ENCODE measurements at places on chromosomes 6 and 20.

GRCh38 chr6:102229271-102229670 is 835.8 kb downstream of the GRIK2 start:
- DNase-seq = no peak

- no peak for DNase-seq
Measured at GRCh38 chr20:19867940-19868371, 109.9 kb downstream of the RIN2 start.

DNA sequence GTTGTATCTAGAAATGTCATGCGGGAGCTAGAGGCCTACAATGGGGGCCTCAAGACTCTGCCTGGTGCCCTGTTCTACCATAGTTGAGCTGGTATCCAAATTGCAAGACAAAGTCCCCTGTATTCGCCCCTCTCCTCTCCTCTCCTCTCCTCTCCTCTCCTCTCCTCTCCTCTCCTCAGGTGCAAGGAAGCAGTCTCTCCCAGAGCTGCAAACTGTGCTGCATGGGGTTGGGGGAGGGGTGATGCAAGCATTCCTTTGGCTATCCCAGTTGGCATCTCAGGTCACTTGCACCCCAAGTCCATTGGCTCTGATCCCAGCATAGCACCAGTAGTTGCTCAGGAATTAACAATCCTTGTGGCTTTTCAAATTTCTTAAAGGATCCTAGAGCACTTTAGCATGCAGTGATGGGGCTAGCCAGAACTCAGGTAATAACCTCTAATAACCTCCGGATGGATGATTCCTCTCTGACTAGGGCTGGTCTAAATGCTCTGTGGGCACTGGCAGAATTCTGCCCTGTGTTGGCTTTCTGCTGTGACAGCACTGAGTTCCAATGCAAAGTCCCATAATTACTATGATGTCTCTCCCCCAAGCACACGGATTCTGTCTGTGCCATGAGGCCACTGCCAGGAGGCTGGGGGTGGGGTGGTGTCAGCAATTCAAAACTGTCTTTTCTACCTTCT is 35.3 kb downstream of the TAF11 start:
- no peak for DNase-seq

GRCh38 chr20:44532981-44533331 is 11.1 kb upstream of the SERINC3 start:
- no peak for DNase-seq

DNA sequence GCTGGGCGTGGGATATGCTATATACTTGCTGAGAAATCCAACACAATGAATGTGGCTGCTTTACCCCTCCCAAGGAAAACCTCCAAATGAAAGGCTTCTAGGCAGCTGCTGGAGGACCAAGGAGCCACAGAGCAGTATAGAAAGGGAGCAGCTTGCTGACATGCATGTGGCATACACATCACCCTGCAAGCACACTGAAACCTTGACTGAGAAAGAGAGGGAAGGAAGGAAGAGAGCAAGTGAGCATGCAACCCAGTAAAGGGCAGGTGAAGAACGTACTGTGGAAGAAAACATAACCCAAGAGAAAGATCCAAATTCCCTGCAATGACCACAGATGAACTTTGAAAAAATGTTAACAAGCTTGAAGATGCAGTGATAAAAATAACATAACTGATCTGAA is 543.0 kb downstream of the KIF16B start:
- DNase-seq = no peak

GRCh38 chr6:5034736-5035135 is 30.9 kb upstream of the RPP40 start:
- DNase-seq = no peak

DNA sequence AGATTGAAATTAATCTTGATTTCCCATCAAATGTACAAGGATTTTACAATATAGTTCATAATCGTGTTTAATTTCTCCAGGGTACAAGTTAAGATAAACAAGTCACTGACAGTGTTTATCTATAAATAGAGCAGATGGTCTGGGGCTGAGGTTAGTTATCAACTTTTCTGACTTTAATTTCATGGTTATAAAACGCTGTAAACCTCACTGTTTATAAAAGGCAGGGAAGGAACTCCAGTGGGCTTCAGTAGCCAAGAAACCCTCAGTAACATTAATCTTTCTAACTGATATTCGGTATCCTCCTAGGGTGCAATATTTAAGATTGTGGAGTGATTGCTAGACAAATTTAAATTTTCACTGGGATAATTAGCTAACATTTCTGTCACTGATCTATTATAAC is 68.6 kb downstream of the GFRAL start:
- DNase-seq = no peak

DNA sequence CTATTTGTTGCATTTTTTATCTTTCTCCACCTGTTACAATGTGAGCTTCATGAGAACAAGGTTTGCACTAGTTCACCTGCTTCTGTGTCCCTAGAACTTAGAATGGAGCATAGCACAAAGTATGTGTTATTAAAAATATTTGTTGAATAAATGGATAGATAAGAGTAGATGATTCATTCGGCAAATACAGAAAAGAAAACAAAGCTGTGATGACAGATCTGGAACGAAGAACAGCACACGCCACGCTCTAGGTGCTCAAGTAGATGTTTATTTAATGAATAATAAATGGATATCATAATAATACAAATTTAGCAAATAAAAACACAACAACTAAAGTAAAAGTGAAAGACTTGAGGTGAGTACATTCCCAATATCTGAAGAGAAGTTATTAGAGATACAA is 273.1 kb downstream of the HAO1 start:
- DNase-seq = no peak

DNA sequence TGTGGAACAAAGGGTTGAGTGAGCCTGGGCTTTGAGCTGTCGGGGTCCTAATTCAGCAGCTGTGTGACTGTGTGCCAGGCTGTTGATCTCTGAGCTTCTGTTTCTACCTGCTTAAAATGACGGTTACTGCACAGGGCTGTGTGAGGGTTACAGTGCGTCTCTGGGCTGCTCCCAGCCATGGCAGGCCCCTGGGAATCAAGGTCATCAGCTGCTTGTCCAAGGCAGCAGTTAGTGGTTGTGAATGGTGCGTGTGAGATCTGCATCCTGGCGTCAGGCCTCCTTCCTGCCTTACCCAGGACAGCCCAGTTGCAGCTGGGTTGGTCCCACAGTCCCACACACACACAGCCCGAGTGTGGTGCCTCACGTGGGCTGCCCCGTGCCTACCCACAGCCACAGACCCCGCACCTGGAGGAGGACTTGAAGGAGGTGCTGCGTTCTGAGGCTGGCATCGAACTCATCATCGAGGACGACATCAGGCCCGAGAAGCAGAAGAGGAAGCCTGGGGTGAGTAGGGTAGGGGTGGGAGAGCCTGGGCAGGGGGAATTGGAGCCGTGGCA is 15.6 kb downstream of the GTSF1L start:
- DNase-seq = no peak

GRCh38 chr20:44066645-44067606 is 120.1 kb downstream of the JPH2 start:
- no peak for DNase-seq

GRCh38 chr20:34163307-34163706 is 51.3 kb upstream of the EIF2S2 start:
- DNase-seq = no peak

DNA sequence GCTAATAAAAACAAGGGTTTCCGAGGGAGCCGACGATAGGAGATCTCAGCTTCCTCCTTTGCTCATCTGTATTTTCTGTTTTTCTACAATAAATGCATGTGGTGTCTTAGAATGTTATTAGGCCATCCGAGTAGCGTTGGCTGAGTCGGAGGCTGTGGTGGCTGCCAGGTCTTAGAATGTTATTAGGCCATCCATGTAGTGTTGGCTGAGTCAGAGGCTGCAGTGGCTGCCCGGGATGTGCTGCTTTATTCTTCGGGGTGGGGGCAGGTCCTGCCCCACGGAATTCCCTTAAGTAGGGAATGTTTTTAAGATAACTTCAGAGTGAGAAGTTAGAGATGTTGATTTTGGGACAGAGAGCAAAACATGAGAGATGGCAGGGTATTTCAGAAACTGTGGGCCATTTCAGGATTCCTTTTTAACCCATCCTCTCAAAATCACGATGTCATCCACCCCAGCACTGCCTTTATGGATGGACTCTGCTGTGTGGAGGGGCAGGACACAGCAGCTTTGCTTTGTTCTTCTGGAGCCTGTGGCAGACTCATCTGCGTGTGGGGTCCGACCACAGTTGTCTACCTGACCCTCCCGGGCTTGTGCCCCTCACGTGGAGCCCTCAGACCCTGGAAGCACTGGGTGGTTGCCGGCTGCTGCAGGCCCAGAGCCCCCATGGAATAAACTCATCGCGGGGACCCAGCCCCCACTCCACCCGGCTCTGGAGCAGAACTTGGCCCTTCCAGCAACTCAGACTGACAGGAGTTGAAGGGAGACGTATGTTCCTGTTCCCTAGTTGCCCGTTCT is 20.4 kb downstream of the OSBPL2 start:
- no peak for DNase-seq

DNA sequence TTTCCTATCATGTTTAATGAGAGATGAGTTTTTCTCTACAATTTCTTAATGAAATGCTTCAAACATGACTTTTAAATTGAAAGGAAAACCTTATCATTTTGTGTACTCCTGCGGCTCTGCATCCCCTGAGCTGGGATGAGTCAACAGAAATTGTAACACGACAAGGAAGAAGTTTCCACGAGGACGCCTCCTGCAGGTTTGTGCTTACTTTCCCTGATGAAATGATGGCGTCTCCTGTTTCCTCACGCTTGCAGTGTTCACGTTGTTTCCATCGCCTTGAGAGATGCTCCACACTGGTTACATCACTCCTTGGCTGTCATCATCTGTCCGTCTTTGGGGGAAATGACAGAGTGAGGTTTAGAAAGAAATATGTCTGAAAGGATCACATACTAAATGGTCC is 233.7 kb upstream of the ZFP64 start:
- no peak for DNase-seq

GRCh38 chr6:158366363-158366762 is 54.1 kb downstream of the TULP4 start:
- no peak for DNase-seq

GRCh38 chr20:63295846-63296245 is 2.9 kb downstream of the COL20A1 start:
- no peak for DNase-seq

DNA sequence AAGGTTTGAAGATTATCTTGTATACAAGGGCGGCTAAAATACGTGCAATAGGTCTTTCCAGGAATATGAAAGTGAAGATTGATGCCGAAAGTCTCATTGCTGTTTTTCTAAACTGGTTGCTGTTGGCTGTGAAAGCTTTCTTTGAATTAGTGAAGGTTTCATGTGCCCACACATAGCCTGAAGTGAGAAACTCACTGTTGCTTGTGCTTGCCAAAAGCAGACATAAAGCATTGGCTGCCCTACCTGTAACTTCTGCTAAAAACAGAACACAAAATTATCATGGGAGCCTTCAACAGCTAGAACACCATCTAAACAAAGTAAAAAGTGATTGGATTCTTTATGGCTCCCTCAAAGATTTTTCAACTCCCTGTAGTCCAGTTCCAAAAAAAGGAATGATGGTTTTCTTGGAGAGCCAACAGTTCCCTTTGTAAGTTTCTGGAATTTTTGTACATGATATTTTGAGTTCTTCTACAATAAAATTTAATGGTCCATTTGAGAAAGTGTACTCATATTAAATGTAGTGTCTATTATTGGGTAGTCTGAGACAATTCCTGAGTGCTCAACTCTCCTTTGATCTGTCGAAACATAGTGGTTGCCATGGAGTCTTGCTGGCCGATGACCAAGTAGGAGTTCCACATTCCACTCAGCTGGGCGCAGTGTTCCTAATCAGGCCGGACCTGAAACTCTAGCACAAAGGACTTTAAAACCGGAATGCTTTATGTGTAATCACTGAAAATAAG is 68.5 kb downstream of the PLEKHG1 start:
- DNase-seq = peak; percentile 15

DNA sequence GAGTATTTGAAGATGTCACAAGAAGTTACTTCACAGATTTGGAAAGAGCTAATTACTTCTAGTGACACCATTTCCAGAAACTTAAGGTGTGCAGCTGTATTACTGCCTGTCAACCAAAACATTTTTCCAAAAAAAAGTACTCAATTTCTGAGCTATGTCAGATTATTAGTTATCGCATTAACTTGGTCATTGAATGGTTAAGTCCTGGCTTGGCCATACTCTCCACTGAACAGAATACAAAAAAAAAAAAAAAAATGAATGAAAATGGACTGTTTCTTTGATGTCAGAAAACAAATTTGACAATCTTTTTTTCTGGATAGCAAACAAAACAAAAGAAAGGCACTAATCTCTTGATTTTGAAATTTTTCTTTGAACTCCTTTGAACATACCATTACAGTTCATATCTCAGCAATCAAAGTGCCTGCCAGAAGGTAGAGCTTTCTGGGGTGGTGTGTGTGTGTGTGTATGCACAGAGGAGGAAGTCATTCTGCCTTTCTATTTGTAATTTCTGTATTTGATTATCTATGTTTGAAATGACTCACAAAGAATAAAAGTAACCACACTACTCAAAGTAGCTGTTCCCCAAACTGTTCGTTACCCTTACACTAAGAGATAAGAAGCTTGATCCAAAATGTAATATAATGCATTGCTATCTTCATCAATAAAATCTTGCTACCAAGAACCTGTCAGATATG is 210.8 kb upstream of the FUT9 start:
- DNase-seq = no peak

DNA sequence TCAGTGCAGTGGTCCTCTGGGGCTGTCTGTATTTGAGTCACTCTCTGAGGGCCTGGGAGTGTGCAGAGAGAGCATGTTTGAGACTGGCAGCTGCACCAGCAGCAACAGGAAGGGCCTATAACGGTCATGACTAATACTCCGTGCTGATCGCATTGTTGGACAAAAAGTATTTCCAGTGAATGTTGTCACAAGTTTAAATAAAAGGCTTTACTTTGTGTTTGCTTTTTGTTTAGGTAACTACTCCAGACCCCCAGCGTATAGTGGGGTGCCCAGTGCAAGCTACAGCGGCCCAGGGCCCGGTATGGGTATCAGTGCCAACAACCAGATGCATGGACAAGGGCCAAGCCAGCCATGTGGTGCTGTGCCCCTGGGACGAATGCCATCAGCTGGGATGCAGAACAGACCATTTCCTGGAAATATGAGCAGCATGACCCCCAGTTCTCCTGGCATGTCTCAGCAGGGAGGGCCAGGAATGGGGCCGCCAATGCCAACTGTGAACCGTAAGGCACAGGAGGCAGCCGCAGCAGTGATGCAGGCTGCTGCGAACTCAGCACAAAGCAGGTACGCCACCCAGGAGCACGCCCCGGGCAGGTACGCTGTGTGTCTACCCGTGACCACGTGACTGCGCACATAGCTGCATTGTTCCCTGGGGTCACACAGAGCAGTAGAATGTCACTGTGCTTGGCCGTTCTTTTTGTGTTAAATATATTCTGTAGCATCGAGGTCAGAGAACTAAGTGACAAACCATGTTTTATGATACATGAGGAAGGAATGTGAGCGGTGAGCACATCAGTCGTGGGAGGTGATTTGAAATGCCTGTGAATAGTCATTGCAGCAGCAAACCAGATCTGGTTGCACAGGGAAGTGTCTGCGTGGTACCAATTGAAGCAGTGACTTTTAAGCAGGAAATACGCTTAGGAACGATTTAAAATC is 174.7 kb downstream of the TMEM242 start:
- DNase-seq = peak; percentile 86
